Activated naive CD8-positive, alpha-beta T cell treated with anti-CD3 and anti-CD28 coated beads, Interleukin-2, amount 50 U/mL, for 24 hours (primary cell): ENCODE measurements at places on chromosomes 13 and 19.
A peak's percentile ranks its signal among the peaks of the same experiment; 100 is the strongest.

DNA sequence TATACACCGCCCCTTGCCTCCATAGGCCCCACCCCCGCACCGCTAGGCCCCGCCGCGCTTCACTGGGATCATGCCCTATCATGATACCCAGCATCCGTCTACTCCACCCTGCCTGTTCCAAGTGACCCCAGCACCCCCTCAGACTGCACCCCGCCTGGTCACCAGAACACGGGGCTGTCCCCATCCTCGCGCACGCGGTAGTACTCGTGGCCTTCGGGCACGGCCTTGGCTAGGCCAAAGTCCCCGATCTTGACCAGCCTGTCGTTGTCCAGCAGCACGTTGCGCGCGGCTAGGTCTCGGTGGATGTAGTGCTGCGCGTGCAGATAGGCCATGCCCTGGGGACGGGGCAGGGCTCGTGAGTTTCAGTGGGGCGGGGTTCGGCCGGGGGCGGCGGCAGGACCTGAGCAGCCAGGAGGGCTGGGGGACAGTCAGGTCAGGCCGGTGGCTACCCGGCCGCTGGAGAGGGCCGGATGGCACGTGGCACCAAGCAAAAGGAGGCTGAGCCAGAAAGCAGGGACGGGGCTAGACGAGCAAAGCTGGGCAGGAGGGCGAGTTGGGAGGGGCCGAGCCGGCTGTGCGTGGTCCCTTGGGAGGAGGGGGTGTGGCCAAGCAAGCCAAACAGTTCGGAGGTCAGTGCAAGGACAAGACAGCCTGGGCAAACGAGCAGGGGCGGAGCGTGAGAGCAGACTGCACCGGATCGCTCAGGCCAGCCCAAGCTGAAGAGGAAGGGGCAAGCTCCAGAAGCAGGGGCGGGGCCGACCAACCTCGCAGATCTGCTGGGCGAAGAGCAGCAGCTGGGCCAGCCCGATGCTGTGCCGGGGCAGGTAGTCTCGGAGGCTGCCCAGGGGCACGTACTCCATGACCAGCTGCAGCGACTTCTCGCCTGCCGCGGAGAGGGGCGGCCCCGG is 13.6 kb upstream of the ICAM3 start:
- H3K4me3 ChIP-seq, result no peak overlapping the region
- H3K27me3 ChIP-seq, result no peaks in the 10 kb centered on the region
- no peaks in the 10 kb centered on the region for H3K4me1 ChIP-seq
- DNase-seq, result no peak
- peaks cover 23% of the 10 kb centered on the region for H3K36me3 ChIP-seq

DNA sequence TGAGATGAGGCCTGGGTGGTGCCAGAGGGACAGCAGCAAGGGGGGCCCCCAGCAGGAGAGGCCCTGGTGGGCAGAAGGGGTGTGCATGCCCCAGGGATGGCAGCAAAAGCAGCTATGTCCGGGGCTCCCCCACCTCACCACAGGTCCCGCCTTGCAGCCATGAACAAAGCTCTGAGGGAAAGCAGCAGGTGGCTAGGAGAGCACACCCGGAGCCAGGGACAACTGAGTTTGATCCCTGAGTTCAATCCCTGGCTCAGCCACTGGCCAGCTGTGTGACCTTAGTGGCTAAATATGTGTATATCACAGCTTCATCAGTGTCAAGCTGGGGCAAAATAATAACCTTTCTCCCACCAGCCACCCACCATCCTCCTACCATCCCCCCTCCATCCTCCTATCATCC is 47.7 kb upstream of the KCTD15 start:
- H3K27ac ChIP-seq, result no peak overlapping the region
- no peaks in the 10 kb centered on the region for H3K27me3 ChIP-seq
- H3K4me3 ChIP-seq, result no peak overlapping the region
- DNase-seq, result no peak
- H3K4me1 ChIP-seq, result no peaks in the 10 kb centered on the region

GRCh38 chr13:63209330-63210017 is 1793.8 kb upstream of the PCDH20 start:
- no peak overlapping the region for H3K27ac ChIP-seq
- no peak for DNase-seq
- H3K27me3 ChIP-seq, result no peaks in the 10 kb centered on the region
- no peak overlapping the region for H3K4me3 ChIP-seq

- peaks cover 24% of the 10 kb centered on the region for H3K36me3 ChIP-seq
- H3K27ac ChIP-seq, result no peak overlapping the region
- DNase-seq, result no peak
- H3K4me3 ChIP-seq, result no peak overlapping the region
Observed at GRCh38 chr13:112828082-112828699, 138.4 kb downstream of the ATP11A start.

DNA sequence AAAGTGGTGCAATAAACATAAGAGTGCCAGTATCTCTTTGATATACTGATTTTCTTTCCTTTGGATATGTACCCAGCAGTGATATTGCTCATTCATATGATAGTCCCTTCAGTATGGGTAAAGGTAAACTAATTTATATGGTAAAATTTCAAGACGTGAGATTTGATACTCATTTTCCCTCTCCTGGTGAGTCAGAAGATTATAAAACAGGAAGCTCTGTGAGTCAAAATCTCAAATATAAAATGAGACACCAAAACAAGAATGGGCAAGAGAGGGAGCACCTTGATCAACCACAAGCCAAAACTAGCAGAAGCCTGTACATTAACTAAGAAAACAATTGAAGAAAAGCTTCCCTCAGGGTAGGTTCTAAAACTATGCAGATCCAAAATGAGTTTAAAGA is 216.3 kb downstream of the SLITRK6 start:
- DNase-seq, result no peak
- H3K27me3 ChIP-seq, result no peaks in the 10 kb centered on the region

DNA sequence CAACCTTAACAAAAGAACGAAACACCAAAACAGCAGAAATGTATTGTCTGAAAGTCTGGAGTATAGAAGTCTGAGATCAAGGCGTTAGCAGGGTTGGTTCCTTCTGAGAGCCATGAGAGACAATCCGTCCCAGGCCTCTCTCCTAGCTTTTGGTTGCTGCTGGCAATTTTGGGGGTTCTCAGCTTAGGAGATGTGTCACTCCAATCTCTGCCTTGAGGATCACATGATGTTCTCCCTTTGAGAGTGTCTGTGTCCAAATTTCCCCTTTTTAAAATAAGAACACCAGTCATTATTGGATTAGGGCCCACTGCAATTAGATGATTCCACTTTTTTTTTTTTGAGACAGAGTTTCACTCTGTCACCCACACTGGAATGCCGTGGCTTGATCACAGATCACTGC is 10.1 kb downstream of the KCNN1 start:
- H3K36me3 ChIP-seq, result no peaks in the 10 kb centered on the region
- DNase-seq, result no peak
- H3K4me1 ChIP-seq, result peaks cover 3% of the 10 kb centered on the region
- H3K4me3 ChIP-seq, result no peak overlapping the region

- H3K27me3 ChIP-seq, result peaks cover 2% of the 10 kb centered on the region
- no peak for DNase-seq
- H3K36me3 ChIP-seq, result no peaks in the 10 kb centered on the region
- H3K27ac ChIP-seq, result no peak overlapping the region
- no peaks in the 10 kb centered on the region for H3K4me1 ChIP-seq
- no peak overlapping the region for H3K4me3 ChIP-seq
Observed at GRCh38 chr19:33734913-33735312, 61.8 kb upstream of the KCTD15 start.

DNA sequence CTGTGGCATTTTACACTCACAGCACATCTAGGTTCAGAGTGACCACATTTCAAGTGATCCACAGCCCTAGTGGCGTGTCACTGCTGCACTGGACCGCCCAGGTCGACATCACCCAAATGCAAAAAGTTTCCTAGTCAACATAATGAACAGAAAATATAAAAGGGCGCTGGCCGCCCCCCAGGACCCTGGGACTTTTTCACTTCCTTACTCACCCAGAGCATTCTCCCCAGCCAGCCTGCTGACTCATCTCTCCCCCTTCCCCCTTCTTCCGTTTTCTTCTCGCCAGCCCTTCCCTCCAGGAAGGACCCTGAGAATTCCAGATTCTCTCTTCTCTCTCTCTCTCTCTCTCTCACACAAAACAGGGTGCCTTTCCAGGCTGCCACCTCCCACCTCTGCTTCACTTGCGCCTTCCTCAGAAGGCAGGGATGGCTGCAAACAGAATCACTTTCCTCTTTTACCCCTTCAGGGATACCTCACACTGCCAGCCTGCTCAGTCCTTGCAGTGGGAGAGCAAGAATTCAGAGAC is 21.0 kb upstream of the GRWD1 start:
- no peak overlapping the region for H3K4me3 ChIP-seq
- H3K27ac ChIP-seq, result peak overlapping the region; percentile 45
- no peaks in the 10 kb centered on the region for H3K36me3 ChIP-seq
- H3K27me3 ChIP-seq, result peaks cover 10% of the 10 kb centered on the region
- peaks cover 11% of the 10 kb centered on the region for H3K4me1 ChIP-seq
- DNase-seq, result no peak

DNA sequence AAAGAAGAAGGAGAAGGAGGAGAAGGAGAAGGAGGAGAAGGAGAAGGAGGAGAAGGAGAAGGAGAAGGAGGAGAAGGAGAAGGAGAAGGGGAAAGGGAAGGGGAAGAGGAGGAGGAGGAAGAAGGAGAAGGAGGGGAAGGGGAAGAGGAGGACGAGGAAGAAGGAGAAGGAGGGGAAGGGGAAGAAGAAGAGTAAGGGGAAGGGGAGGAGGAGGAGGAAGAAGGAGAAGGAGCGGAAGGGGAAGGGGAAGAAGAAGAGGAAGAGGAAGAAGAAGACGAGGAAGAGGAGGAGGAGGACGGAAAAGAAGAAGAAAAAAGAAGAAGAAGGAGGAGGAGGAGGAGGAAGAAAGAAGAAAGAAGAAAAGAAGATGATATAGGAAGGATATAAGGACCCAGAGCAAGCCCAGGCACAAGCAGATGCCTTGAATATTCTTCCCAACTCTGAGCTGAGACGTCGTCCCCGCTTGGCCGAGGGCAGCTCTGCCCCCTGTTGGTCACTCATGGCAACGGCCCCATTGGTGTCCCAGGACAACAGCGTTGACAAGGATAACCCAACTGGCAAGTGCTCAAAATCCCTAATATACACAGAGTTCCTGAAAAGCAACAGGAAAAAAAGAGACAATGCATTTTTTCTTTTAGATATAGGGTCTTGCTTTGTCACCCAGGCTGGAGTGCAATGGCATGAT is 30.6 kb upstream of the IGSF23 start:
- H3K4me1 ChIP-seq, result peaks cover 6% of the 10 kb centered on the region
- peak; percentile 47 for DNase-seq
- H3K27ac ChIP-seq, result no peak overlapping the region
- no peaks in the 10 kb centered on the region for H3K36me3 ChIP-seq

DNA sequence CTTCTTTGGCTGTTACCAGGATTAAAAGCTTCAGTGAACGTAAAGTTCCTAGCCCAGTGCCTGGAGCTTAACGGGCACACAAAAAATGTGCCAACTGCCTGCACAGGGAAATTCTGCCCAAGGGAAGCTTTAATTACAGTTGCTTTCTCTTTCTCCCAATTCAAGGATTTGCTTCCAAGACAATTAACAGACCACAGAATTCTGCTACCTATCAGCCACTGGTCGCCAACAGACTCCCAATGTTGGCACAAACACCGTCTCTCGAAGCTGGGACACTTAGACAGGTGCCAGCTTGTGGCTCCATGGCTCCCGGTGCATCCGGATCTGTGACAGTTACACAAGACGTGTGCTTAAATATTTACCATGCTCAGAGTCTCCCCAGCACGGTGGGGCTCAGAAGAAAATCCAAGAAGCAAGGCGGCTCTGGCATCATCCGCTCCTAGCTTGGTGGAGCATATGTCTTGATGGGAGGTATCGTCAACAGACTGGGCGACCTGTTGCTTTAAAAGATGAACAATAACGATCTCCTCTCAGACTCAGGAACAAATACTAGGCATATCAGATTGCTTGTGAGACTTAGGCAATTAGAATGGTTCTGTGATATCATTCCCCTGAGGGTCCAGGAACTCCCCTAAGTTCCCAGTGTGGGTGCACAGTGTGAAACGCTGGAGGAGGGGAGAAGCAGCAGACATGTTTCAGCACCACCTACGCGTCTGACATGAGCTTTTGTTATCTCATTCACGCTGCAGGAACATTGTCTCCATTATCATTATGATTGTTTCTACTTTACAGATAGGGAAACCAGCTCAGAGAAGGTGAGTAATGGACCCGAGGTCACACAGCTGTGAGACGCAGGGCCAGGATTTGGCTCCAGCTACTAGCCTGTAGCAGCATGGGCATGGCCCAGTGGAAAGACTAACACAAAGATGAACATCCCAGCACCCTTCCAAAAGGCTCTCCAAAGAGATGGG is 61.6 kb downstream of the ALOX5AP start:
- no peaks in the 10 kb centered on the region for H3K27me3 ChIP-seq
- peaks cover 26% of the 10 kb centered on the region for H3K4me1 ChIP-seq
- peak; percentile 27 for DNase-seq
- H3K4me3 ChIP-seq, result peak overlapping the region; percentile 41

- peak overlapping the region; percentile 83 for H3K4me3 ChIP-seq
- DNase-seq, result no peak
- peaks cover 8% of the 10 kb centered on the region for H3K4me1 ChIP-seq
Observed at GRCh38 chr19:48714759-48715675, 4.5 kb downstream of the MAMSTR start.

DNA sequence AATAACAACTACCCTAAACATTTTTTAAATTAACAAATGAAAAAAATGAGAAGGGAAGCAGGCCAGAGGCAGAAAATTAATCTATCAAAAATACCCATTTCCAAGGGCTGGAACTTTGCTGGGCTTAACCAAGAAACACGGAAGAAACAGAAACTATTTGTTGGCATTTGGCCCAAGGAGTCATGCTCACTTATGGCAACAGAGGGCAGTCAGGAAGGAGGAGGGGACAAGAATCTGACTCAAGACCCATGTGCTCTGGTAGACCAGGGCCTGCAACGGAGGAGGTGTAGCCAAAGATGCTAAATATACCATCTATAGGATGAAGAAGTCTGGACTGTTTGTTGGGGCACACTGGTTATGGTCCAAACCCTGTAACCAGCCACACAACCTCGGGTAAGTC is 496.7 kb downstream of the COG6 start:
- H3K4me3 ChIP-seq, result no peak overlapping the region
- H3K4me1 ChIP-seq, result peaks cover 49% of the 10 kb centered on the region
- H3K27me3 ChIP-seq, result no peaks in the 10 kb centered on the region
- H3K36me3 ChIP-seq, result no peaks in the 10 kb centered on the region
- no peak for DNase-seq

- no peak for DNase-seq
- no peaks in the 10 kb centered on the region for H3K27me3 ChIP-seq
- H3K27ac ChIP-seq, result peak overlapping the region; percentile 98
- peak overlapping the region; percentile 90 for H3K4me3 ChIP-seq
Observed at GRCh38 chr19:14135985-14136508, 342 bp downstream of the ASF1B start.
